ENCODE measurements at places on chromosomes 3 and 15.

DNA sequence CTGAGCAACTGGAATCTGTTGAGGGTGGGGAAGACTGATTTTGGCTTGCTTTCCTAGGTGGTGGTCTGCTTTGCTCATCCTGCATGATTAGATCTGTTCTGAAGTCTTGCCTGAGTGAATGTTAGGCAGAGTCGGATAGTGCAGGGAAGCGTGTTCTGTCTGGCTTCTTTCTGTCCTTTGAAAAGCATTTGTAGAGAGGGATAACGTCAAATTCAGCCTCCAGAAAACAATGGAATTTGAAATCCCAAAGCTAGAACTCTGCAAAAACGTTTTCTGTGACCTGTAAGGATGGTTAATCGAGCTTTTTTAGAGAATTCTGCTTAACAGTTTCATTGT lies 1.4 kb downstream of the GLCE start:
- DNase-seq = no peak

GRCh38 chr15:39281094-39281493 lies 299.8 kb upstream of the THBS1 start:
- DNase-seq = no peak

DNA sequence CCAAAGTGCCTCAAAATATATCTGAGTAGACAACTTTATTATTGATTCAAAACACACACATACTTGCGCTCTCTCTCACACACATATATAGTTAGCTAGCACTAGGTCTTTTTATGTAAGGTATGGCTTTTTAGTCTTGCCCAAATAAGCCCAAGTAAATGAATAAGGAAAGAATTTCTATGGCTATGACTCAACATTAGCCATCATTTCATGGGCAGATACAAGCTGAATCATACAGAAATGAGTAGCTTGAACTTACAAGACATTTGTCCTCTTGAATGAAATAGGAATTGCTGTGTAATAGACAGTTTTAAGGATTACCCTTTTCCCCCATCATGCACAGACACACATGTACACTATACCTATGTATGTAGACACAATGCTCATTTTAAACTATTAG lies 4.9 kb downstream of the CADPS start:
- no peak for DNase-seq

- no peak for DNase-seq
Observed at GRCh38 chr3:55576621-55577388, 89.7 kb upstream of the WNT5A start.

GRCh38 chr3:177633671-177634207 lies 436.5 kb upstream of the TBL1XR1 start:
- DNase-seq = no peak

DNA sequence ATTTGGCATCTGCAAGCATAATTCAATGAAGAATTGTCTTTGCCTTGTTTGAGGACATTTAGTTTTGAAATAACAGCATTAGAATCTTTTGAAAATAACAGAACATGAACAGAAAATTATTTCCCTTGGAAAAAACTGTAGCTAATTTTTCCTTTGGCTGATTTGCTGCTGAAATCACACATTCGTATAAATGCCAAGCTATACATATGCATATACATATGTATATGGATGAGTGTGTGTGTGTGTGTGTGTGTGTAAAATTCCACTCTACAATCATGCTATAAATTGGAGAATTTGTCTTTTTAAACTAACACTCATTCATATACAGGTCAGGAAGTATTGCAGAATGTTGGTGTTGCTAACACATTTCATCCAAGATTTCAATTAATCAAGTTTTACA lies 57.9 kb downstream of the SAMMSON start:
- no peak for DNase-seq

GRCh38 chr3:150793641-150794040 lies 30.7 kb upstream of the SIAH2 start:
- no peak for DNase-seq

DNA sequence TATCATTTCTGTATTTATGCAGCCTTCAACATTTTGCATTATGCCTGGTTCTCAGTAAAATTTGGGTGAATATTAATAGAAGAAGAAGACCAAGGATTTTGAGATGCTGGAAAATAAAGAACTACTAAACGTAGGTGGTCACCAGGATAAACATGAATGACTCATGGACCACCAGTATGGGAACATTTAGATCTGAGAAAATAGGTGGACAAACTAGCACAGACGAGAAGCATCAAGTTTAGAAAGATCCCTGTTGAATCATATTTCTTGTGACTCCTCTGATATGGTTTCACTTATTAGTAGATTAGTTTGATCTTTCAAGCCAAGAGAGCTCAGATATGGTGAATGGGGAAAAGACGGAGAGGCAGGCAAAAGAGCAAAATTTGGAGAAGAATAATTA lies 97.9 kb downstream of the RAP2B start:
- no peak for DNase-seq

GRCh38 chr3:49329186-49329585 lies 10.7 kb downstream of the USP4 start:
- no peak for DNase-seq

- DNase-seq = no peak
Observed at GRCh38 chr3:61077551-61077950, 173.7 kb downstream of the FHIT start.

DNA sequence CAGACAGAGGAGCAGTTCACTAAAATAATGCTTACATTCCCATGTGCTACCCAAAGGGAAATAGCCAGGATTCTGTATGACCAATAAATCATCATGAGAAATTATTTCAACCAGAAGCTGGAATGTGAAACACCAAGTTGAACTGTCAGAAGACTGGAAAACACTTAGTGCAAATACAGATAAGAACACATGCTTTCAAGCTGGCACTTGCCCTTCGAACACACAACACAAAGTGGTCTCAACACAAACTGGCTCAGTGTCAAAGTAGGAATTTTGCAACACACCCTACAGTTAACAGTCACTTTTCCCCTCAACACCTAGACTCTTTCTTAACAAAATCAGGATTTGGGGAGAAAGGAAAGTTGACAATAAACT lies 1.3 kb downstream of the FSD2 start:
- DNase-seq = no peak

- DNase-seq = no peak
Observed at GRCh38 chr15:35665896-35666536, 120.1 kb upstream of the DPH6 start.

GRCh38 chr3:30760040-30760695 lies 134.3 kb downstream of the GADL1 start:
- no peak for DNase-seq

GRCh38 chr15:49918121-49918520 lies 200.9 kb downstream of the ATP8B4 start:
- no peak for DNase-seq

DNA sequence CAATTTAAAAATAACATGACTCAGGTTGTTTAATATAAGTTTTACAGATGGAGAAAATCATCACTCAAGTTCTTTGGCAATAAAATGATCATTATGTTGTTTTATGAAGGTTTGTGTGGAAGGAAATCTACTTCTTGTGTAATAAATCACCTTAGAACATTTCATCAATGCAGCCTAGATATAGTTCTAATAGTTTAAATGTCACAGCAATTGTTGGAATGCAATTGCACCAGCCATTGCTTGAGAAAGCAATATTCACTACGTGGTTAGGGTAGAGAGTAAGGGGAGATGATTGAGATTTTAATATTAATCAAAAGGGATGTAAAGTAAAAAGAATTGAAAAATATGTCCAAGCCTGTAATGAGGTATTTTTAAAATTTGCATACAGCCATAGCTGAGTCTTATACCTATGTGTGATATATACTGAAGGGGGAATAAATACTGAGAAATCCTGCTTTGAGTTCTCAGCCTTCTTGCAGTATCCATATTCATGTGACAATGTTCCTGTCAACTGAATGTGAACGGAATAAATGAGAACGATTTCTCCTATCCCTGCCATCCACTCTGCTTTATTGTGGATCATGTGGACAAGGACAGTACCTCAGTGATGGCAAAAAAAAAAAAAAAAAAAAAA lies 257.9 kb downstream of the OTOL1 start:
- DNase-seq = no peak

- no peak for DNase-seq
Observed at GRCh38 chr3:110375751-110376518, 695.7 kb upstream of the NECTIN3 start.

DNA sequence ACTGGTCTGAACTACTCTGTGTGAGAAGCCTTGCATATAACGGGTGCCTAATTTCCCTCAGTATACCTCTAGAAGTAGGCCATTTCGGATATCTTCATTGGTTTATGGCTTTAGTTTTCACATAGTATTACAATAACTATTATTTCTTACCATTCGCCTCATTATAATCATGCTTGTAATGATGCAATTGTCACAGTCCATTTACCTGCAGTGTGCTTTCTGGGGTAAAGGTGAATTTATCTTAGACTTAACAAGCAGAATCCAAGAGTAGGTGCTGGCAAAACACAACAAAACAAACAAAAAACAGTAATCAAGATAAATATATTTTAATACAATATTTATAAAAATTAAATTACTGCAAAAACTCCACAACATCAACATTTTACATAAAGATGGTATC lies 246.0 kb downstream of the WDR72 start:
- DNase-seq = no peak

- no peak for DNase-seq
Observed at GRCh38 chr3:57077630-57078343, 17.3 kb downstream of the SPATA12 start.

DNA sequence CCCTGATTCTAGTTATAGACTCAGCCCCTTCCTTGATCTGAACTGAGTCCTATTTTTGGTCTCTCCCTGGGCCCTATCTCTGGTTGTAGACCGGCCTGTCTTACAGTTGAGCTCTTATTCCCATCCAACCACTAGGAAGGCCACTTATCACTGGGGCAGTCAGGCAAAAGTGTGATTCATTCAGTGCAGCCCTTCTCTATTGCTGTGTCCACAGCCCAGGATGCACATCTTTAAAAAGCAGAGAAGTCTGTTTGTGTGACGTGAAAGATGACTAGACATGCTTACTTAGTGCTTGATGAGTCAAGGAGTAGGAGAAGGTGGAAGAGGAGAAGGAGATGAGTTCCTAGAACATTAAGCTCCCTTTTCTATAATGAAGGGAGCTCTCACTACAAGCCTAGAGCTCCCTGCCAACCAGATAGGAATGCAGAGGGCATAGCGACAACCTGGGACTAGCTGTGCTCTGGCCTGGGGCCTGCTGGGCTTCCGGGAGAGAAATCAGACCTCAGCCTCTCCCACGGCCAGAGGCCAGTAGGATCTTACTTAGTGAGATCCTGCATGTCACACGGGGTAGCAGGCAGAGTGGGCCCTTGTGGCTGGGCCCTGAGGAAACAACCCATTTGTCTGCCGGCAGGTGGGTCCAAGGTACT lies 25.7 kb downstream of the INSYN1 start:
- no peak for DNase-seq

GRCh38 chr15:59063042-59063441 lies 41.9 kb upstream of the CCNB2 start:
- no peak for DNase-seq
